ENCODE measurements at places on chromosomes 2 and 18.

- no peak for DNase-seq
Observed at GRCh38 chr18:23143016-23143814, 7.9 kb downstream of the CABLES1 start.

- no peak for DNase-seq
Observed at GRCh38 chr2:134143568-134143967, 110.3 kb upstream of the MGAT5 start.

GRCh38 chr2:201938156-201938775, 95.4 kb upstream of the FZD7 start:
- peak; percentile 34 for DNase-seq

DNA sequence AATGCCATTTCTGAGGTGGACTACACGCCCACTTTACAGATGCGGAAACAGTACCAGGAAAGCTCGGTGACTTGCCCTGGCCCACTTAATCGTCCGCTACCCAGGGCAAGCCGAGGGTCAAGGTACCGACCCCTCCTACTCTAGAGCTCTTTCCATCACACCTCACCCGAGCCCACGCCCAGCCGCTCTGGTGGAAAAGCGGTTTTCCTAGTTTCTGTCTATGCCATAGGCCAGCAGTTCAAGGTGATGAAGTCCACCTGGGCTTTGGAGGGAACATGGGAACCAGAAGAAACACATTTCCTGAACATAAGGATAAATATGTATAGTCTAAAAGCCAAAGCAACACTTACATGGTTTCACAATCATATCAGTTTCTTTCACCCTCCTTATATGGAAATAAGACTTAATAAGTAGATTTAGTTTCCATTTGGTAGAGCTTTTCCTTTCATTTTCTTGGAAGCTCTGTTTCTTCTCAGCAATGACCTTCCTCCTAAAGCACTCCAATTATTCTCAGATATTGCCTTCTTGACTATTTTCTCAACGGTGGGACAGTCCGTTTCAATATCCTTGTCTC, 567 bp downstream of the VWA3B start:
- no peak for DNase-seq

GRCh38 chr2:77016443-77017354, 505.5 kb downstream of the LRRTM4 start:
- DNase-seq = no peak

- no peak for DNase-seq
Observed at GRCh38 chr2:6977113-6977741, 60.0 kb downstream of the RNF144A start.

GRCh38 chr18:37160038-37160820, 331.3 kb downstream of the KIAA1328 start:
- no peak for DNase-seq

DNA sequence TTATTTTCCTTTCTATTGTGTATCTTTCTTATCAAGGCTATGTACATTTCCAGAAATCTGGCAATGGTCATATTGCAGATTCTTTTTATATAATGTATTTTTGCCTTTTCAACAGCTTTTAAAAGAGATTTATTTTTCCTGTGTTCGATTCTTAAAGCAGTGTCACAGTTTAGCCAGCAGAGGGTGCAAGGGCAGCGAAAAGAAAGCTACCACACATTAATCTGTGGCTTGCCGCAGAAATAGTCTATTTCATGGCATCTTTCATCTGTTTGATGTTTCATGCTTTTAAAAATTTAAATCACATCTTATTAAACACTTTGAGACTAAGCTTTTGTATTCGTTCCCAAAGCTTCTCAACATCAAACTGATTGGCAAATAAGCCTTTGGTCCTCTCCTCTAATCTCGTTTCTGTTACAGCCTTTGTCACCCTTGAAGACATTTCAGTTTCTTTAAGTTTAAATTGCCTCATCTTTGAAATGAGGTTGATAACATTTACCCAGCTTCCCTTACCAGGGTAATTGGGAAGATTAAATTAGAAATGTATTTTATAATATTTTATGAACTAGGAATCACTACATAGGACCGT, 73.3 kb downstream of the PIK3C3 start:
- no peak for DNase-seq

- DNase-seq = no peak
Observed at GRCh38 chr2:5969303-5969702, 277.1 kb downstream of the SOX11 start.

DNA sequence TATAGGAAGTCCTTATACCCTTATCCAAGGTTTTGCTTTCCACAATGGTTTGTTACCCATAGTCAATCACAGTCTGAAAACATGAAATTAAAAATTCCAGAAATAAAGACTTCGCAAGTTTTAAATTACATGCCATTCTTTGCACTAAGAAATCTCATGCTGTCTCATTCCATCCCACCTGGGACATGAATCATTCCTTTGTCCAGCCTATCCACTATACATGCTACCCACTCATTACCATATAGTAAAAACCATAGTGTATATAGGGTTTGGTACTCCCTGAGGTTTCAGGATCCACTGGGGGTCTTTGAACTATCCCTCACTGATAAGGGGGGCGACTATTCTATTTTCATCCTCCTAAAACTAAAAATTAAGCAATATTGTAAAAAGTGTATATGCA, 17.0 kb downstream of the SP3 start:
- no peak for DNase-seq

- DNase-seq = peak; percentile 10
Observed at GRCh38 chr2:231991664-231992063, 30.2 kb downstream of the DIS3L2 start.

DNA sequence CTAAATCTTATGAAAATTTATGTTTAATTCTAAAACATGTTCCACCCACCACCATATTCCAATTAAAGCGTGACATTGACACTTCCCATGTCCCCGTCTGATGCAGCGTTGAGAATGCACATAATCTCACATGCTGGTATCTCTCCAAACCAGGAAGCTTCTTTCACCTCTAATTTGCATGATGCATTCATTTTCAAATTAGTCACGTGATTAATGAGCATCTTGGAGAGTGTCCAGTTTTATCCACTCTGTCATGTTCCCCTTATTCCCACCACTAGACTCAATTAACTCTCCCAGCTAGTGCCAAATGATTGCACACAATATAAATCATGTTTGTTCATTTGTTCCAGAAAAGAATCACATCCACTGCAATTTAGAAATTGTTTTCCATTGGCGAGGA, 105.8 kb downstream of the RIT2 start:
- DNase-seq = no peak

DNA sequence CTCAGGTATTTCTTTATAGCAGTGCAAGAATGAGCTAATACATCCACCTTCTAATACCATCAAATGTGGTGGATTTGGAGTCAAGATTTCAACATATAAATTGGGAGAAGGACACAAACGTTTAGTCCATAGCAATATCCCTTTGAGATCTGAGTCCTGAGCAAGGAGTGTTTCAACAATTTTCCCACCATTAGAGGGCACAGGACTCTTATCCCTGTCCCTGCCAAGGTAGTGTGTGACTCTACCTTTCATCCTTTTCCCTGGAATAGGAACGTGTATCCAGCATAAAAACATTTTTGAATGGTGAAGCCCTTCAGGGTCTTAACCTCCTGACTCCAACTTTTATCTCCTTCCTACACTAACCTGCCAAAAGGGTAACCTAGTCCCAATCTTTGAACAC, 181.3 kb upstream of the SRD5A2 start:
- DNase-seq = no peak

DNA sequence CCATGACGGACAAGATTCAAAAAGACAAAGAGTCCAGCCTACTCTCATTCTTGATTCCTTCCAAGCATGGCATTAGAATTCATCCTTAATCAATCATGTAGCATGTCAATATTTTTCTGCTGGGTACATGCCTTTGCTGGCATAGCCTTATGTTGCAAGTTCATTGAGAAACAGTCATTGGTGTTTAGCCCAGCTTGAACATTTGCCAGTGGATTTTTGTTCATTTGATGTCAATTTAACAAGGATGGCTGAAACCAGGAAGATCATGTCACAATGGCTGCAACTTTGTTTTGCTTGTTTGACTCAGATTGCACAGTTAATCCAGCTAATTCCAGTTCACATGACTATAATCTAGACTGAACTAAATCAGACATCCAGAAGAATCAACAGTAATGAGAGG, 1132.2 kb downstream of the LRP1B start:
- DNase-seq = no peak

DNA sequence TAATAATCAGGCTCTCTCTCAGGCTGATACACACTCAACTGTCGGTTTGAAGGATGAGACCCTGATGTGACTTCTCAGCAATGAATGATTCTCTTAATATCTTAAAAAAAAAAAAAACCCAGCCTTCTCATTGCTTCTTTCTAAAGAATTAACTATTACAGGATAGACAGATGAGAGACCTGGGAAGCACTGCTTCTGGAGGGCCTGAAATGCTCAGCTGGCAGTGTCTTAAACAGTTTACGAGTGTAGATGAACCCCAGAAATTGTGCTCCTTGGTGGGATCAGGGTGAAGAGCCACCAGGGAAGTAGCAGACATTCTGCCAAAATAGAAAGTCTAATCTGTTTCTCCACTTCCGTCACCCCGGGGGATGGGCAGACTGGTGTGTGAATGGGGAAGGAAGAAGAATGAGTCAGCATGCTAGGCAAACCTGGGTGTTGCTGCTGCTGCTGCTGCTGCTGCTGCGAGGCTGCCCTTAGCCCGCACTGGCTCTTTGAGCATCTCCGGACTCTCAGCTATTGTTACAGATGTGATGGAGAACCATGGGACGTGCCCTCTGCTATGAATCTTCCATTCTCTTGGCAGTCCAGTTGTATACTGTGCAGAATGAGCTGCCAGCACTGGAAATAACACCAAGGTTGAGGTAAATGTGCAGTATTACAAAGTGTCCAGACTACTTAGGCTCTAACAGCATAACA, 158.4 kb downstream of the SETBP1 start:
- DNase-seq = peak; percentile 37

DNA sequence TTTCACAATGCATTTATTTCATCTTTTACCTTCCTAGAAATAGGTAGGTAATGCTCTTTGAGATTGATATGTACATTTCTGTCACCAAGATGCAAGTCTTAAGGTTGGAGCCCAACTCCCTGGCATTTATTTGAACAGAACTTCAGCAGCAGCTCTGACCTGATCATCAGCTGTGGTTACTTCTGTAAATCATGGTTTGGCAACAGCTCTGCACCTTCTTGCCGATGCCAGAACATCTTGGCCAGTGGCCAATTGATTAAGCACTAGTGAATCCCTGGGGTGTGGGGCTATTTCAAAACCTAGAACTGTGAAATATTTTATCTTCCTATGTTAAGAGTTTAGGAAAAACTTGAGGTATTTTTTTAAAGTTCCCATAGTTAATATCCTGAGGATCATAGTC, 124.8 kb upstream of the NYAP2 start:
- peak; percentile 12 for DNase-seq

- DNase-seq = no peak
Observed at GRCh38 chr2:215031321-215031720, 107.1 kb downstream of the ABCA12 start.

DNA sequence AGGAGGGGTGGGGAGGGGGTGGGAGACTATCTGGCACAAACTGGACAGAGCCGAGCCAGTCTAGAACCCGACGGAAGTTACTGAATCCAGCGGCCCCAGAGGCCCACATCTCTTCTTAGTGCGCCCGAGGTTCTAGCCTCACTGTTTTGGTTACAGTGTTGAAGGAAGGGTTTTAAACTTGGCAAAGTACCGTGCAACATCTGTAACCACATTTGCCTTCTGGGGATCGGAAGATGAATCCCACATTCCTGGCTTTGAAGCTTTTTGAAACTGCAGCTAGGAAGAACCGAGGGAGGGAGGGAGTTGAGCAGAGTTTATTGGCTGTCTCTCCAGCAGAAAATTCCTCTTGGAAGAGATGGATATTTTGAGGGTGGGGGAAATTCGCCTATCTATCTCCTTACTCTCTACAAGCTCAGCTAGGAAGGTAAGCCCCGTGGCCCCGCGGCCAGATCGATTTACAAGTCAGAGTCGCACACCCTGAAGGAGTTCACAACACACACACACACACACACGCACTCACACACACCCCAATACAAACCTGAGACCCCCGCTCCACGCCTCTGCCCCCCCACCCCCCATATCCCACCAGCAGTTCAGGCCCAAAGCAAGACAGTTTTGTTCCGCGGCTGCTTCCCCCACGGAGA, 1.0 kb downstream of the ACVR1 start:
- DNase-seq = peak; percentile 90

DNA sequence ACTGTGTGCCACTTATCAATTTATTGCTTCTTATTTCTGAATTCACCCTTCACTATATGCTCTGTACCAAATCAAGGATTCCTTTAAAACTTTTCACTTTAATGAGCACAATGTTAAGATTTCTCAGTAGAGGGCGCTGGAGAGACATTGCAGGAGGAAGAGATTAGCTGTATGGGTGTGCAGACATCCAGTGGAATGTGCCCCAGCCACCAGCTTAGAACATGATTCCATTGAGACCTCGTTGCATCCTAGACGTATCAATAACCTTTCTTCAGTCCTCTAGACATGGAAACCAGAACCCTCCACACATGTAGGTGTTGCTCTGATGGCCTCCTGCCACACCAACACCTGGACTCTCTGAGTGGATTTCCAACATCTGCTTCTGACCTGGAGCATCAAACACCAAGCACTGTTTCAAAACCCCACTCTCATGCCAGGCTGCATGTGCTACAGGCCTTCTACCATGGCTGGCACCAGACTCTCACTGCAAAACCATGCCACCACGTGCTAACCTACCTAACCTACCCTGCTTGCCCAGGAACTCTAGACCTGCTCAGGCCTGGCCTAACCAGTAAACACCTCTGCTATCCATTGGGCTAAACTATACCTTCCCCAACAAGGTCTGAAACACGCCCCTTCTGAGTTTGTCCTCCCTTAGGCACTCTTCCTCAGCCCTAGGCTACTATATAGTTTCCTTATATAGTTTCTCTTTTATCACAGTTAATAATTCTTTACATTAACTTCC, 633.2 kb upstream of the PKDCC start:
- peak; percentile 9 for DNase-seq
